ENCODE measurements at places on chromosomes 4 and X.
A peak's percentile ranks its signal among the peaks of the same experiment; 100 is the strongest.

GRCh38 chr4:183610033-183610432 lies 49.0 kb downstream of the RWDD4 start:
- DNase-seq, result no peak

DNA sequence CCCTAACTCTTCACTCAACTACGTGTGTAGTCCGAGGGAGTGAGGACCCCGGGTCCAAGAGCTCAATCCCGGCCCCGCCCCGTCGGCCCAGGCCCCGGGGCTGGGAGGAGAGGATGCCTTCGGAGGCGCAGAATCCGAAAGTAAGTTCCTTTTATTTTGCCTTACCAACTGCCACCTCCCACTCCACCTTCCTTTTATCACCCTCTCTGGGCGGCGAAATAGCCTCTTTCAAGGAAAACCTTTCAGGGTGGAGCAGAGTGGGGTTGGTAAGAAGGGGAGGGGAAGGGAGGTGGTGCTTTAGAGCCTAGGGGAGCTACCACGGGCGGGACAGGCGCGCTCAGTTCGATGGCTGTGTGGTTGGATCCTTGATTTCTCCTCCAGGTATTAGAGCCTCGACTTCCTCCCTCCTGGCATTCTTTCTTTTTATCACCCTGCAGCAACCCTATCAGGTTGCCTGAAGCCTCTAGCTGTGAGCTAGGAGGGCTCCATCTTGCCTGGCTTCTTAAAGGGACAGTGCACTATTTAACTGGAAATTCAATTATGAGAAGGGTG lies 191.2 kb downstream of the RRAGB start:
- peak; percentile 18 for DNase-seq

GRCh38 chr4:141977433-141977832 lies 341.1 kb downstream of the IL15 start:
- no peak for DNase-seq

DNA sequence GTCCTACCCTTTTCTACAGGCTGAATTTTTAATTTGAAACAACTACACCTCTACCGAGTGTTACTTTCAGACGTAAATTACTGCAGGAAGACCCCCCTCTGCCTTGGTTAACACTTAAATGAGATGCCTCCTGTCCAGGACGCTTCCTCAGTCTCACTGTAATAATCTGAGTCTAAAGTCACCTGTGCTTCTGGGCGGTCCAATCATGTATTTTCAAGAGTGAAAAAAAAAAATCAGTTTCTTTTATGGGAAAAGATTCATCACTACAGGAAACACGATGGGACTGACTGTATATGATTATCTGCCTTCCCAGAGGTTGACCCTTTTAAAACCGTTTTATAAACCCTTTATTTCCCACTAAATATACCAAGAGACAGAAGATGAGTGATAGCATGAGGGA lies 776 bp downstream of the RBM47 start:
- DNase-seq, result no peak

- no peak for DNase-seq
Measured at GRCh38 chr4:132214519-132214918, 934.6 kb upstream of the PCDH10 start.

DNA sequence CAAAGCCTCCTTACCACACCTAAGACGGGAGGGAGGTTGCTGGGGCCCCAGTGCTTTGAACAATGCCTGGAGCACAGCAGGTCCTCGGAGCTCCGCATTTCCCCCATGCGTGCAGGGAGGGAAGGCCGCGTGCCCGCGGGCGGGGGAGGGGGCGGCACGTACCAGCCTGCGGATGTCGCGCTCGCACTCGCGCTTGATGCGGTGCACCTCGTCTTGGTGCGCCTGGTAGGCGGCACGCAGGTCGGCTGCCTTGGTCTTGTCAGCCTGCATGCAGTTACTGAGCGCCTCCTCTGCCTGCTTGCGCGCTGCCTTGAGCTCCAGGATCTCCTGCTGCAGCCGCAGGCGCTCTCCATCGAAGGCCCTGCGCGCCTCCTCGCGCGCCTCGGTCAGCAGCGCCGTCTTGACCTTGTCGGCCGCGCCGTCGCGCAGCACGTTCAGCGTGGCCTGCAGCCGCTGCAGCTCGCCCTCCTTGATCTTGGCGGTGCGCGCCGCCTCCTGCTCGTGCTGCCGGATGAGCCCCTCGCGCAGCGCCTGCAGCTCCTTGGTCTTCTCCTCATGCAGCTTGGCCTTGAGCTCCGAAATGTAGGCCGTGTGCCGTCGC lies 87.2 kb upstream of the C4orf50 start:
- no peak for DNase-seq

DNA sequence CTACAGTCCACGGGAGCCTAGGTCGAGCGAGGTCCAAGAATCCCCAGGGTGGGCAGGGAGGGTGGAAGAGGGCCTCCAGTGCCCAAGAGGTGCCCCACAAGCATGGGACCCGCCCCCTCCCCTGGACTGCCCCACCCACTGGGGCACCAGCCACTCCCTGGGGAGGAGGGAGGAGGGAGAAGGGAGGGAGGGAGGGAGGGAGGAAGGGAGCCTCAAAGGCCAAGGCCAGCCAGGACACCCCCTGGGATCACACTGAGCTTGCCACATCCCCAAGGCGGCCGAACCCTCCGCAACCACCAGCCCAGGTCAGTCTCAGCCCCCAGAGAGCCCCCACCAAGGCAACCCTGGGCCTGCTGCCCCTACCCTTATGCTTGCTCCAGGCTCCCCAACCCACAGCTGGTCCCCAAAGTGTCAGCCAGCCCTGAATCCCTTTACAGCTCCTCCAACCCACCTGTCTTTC lies at the start of gene GATA1:
GATA1 (plus strand) TSS at position 250 of the 460 bp plus-strand sequence. CDS start 4,520 bp downstream, outside the sequence.
- no peak for DNase-seq

DNA sequence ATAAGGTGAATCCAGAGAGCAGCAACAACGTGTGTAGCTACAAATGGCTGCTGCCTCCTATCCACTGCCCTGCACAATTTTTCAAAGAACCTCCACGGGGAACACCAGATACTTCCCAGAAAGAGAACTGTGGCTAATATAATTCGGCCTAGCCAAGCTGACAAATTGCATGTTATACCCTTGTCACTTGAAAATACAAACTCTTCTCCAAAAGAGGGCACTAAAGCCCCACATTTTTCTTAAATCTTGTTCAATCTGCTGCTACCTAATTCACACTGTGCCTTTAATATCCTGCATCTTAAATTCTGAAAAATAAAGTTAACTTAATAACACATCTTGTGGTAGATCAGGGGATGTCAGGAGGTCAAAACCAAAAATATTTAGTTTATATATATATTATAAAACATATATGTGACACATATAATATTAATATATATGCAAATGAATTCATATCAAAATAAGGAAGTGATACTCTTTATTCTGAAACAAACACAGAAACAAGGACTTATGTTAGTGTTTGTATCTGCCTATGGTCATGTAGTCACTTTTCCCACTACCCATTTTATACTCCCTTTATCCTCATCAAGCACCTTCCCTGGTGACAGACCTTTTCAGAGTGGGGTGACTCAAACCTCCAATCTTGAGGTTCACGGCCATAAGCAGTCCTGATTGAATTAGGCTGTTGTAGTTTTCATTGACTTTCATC lies 24.1 kb downstream of the CT45A1 start:
- no peak for DNase-seq

DNA sequence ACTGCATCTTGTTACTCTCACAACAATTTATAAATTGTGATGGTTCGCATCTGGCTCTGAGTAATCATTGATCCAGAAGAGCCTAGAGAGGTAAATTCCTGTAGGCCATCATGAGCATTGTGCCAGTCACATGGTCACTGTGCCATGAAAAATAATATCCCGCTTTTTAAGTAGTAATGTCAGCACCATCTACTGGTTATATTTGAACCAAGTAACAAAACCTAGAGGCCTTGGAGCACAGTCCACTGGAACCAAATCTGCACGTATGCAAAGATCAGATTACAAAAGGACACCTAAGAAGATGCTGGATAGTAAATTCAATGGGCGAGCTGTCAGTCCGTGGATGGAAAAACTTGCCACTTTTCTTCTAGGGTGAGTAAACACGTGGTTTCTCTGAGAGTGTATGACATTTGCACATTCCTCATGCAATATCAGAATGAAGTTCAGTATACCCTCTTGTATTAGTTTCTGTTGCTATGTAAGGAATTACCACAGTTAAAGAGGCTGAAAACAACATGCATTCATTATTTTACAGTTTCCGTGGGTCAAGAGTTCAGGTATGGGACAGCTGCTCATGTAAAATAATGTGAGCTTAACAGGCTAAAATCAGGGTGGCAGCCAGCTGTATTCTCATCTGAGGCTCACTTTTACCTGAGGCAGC lies 26.8 kb downstream of the FAM114A1 start:
- DNase-seq, result no peak

DNA sequence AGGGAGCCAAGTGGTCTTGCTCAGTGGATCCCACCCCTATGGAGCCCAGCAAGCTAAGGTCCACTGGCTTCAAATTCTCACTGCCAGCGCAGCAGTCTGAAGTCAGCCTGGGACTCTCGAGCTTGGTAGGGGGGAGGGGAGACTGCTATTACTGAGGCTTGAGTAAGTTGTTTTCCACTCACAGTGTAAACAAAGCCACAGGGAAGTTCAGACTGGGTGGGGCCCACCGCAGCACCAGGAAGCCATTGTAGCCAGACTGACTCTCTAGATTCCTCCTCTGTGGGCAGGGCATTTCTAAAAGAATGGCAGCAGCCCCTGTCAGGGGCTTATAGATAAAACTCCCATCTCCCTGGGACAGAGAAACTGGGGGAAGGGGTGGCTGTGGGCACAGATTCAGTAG lies 721.0 kb upstream of the NDST4 start:
- no peak for DNase-seq
